Spinal cord (tissue), 10 donors: ENCODE measurements at places on chromosomes 1 and 21. TPM values are rescaled to one million over a fixed set of nuclear protein-coding genes. Genes with fewer than 3 reads are reported as not detected.

DNA sequence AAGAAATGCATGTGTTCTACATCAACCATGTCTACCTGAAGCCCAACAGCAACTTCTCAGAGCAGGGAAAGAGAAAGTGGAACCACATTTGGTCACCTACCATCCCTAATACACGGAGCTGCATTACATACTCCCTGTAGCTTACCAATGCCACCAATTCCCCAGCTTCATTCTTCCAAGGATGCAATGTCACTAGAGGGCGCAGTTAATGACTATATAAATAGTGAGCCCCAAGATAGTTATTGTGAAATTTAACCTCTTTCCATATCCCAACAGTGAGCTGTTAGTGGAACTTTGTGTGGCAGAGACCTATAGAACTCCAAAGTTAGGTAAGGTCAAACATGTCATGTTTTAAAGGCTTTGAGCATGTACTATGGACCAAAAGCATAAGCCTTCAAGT, 618.3 kb downstream of the SMYD3 start:
- no peak for DNase-seq

DNA sequence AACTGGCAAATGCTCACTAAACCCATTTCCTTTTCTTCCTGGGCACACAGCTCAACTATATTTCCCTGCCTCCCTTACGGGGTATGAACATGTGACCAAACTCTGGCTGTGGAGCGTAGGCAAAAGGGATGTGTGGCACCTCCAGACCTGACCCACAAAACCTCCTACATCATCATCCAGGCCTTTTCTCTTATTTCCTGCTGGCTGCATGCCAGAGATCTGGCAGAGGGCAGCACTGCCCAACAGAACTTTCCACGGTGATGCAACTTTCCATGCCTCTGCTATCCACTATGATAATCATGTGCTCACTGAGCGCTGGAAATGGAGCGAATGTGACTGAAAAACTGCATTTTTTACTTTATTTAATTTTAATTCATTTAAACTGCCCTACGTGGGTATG, 99.6 kb upstream of the CACNA1E start:
- no peak for DNase-seq

- no peak for DNase-seq
Observed at GRCh38 chr1:189438808-189439207, 1038.9 kb downstream of the BRINP3 start.

DNA sequence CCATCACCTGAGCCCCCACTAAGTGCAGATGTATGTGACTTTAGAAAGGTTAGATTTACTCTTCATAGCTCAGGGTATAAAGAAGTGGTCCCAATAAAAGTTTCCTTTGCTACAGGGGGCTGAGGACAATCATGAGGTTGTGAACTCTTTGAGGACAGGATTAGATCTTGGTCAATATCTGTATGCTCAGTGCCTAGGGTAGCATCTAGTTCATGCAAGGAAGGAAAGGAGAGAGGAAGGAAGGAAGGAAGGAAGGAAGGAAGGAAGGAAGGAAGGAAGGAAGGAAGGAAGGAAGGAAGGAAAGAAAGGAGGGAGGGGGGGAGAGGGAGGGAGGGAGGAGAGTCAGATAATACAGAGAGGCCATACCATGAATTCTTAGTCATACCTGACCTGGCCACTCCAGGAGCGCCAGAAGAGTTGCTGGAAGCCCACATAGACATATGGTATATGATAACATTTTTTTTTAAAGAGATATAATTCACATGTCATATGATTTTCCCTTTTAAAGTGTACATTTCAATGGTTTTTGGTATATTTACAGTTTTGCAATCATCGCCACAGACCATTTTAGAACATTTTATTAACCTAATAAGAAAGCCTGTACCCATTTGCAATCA, 9.7 kb upstream of the CSRP1 start:
- DNase-seq: no peak

Gene RGS1
- 13.6 TPM for total RNA-seq

DNA sequence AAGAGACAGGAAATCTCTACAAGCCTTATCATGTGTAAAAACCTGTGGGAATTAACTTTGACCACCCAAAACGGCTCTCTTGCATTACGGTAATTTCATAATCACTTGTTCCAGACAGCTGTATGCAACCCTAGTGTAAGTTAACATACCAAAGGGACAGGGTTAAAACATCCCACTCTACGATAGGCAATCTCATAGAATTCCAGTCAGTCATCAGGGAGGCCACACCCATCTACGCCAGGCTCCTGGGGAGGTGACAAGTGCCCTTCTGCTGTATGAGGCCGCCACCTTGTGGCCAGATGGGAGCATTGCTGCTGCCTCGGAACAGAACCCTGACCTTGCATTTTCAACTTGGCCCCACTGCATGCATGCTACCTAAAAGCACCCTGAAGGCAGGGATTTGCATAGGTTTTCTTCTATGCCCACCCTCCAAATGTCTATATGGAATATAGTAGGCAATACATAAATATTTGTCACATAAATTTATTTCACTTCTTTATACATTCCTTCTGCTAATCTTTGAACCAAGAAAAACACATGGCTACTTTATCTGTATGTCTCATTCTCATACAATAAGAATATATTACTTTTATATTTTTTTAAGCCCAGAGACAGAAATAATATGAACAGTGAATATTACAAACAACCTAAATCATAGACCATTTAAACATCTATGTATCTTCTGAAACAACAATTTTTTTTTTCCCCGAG, 12.6 kb downstream of the HSF2BP start:
- DNase-seq: peak; percentile 96

GRCh38 chr1:189673217-189673616, 804.4 kb downstream of the BRINP3 start:
- DNase-seq: no peak

GRCh38 chr1:86335916-86336315, 60.2 kb downstream of the ODF2L start:
- no peak for DNase-seq

Gene SH2D2A
- not detected for total RNA-seq

Gene NR5A2
- total RNA-seq: 1.8 TPM

Gene ACP6
- 12.1 TPM for total RNA-seq

DNA sequence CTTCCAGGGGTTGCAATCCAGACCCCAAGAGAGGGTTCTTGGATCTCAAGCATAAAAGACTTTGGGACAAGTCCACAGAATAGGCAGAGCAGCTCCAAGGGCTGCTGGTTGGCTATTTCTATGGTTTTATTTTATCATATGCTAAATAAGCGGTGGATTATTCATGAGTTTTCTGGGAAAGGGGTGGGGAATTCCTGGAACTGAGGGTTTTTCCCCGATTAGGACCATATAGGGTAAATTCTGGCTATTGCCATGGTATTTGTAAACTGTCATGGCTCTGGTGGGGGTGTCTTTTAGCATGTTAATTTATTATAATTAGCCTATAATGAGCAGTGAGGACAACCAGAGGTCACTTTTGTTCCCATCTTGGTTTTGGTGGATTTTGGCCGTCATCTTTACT, 270.9 kb upstream of the PLXNA2 start:
- no peak for DNase-seq

DNA sequence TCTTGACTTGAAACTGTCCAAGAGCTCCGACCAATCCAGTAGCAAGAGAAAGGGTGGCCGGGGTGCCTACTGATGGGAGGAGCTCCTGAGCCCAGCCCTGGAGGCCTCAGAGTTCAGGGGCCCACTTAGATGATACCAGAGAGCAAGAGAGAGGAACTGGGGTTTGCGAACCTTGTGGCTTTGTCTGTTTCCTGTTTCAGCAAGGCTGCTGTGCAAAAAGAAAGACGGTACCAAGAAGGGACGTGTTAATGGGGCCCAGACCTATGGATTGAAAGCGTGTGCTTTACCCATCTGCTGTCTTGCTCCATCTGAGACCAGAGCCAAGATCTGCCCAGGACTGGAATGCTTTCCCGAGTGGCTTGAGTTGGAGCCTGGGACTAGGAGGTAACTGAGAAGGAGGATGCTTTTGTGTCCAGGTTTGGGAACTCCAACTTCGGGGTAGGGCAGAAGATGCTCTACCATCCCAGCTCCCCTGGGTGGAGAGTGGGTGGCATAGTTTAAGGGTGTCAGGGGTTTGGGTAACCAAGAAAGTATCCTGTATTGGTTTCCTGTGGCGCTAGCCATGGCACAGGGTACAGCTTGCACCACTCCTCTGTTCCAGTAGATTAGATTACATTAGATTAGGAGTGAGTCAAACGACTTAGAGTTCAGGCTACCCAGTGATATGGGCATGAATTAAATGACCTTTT, at the start of gene TRAF3IP3:
TSS of gene TRAF3IP3 (plus strand) at position 128 of the 689 bp plus-strand sequence. CDS start 3,987 bp downstream, outside the sequence.
- no peak for DNase-seq

- no peak for DNase-seq
Observed at GRCh38 chr21:45032977-45033710, 41.2 kb upstream of the ADARB1 start.

- DNase-seq: peak; percentile 72
Observed at GRCh38 chr1:43558346-43558841, 27.7 kb downstream of the PTPRF start.

Gene OR2T29
- total RNA-seq: not detected

GRCh38 chr1:15139654-15140350, 13.7 kb upstream of the TMEM51 start:
- DNase-seq: peak; percentile 57

- DNase-seq: no peak
Observed at GRCh38 chr1:168811176-168811575, 82.2 kb upstream of the DPT start.

DNA sequence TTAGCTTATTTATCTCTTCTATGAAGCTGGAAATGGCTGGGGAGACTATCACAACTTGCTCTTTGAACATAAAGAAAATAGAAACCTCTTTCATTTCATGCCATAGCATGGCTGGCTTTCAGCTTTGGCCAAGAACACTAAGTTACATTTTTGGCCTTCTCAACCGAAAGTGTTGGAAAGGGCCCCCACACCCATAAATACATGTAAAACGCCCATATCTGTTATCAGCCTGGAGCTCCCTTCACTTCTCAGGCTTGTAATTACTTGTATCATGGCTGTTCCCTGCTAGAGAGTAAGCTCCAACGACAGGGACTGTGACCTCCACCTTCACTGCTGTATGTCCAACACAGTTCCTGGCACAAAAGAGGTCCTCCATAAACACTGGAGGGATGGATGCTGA, 12.7 kb upstream of the EIF4G3 start:
- no peak for DNase-seq

- DNase-seq: no peak
Observed at GRCh38 chr21:33634254-33634653, 7.3 kb downstream of the CRYZL1 start.

- no peak for DNase-seq
Observed at GRCh38 chr21:25750085-25750484, 15.3 kb downstream of the GABPA start.

- DNase-seq: no peak
Observed at GRCh38 chr1:96583903-96584302, 137.7 kb upstream of the PTBP2 start.

Gene TMEM63A
- total RNA-seq: 40.3 TPM

GRCh38 chr1:193937308-193937707, 750.9 kb upstream of the B3GALT2 start:
- DNase-seq: no peak

- DNase-seq: no peak
Observed at GRCh38 chr1:153606194-153606593, 6.7 kb downstream of the S100A16 start.

DNA sequence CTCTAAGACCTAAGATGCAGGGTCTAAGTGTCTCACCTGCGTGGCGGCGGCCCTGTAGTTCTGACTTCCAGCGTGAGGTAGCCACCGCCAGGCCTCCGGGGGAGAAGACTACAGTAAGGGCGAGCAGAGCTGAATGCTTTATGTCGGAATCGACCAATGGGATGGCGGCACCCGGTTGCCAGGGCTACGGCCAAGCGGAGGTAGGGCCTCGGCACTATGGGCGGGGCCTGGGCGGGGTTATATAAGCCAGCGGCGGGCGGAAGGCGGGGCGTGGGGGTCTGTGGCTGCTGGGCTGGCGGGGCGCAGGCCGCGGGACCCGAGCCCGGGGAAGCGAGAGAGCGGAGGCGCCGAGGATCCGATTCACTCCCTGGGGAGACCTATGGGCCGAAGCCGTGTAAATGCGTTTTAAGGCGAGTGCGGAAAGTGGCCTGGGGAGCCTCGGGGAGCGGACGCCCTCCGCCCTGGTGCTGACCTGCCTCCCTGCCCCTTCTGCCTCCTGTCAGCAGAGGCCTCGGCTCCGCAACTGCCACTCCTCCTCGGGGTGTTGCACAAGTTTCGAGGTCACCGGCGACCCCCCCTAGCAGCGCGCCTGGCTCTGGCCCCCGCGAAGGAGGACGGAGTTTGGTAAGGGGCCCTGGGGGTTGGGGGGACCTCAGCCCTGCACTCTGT, at the start of gene AZIN2:
TSS of gene AZIN2 (plus strand) at position 269 of the 669 bp plus-strand sequence. CDS start 1,097 bp downstream, outside the sequence.
- DNase-seq: peak; percentile 99

Gene DNALI1
- 4.7 TPM for total RNA-seq

- no peak for DNase-seq
Observed at GRCh38 chr1:208100906-208101305, 143.3 kb downstream of the PLXNA2 start.

- no peak for DNase-seq
Observed at GRCh38 chr1:1212780-1213344, 1.1 kb downstream of the TNFRSF4 start.

Gene GBP7
- not detected for total RNA-seq

DNA sequence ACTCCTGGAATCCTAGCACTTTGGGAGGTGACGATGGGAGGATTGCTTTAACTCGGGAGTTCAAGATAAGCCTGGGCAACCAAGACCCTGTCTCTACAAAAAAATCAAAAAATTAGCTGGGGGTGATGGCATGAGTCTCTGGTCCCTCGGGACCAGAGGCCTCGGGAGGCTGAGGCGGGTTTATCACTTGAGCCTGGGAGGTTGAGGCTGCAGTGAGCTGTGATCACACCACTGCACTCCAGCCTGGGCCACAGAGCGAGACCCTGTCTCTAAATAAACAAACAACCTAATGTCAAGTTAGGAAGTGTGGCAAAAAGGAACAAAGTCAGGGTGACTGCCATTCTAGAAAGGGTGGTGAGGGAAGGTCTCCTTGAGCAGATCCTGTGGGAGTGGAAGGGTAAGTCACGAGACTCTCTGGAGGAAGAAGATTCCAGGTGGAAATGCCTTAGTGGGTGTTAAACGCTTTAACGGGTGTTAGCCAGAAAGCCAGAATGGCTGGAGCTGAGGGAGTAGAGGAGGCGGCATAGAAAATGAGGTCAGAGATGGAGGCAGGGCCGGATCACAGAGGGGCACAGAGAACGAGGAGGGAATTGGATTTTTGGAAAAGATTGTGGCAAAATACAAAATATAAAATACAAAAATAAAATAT, 62.2 kb upstream of the ATP5PO start:
- DNase-seq: no peak

DNA sequence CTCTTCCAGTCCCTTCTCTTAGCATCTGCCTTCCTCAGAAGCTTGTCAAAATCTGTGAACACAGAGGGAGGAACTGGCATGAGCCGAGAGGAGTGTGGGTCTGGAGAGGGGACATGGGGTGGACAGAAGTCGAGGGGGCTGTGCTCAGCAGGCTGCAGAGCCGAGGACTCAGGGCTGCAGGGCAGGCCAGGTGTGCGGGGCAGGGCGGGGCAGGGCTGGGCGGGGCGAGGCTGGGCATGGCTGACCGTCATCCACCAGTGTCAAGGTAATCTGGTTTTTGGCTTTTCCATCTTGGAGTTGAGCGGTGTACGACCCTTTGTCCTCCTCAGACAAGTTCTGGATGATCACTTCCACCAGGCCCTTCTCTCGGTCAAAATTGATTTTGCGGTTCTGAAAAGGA, 44.0 kb downstream of the MYOM3 start:
- DNase-seq: no peak
